ENCODE measurements at places on chromosomes 2 and 18.

DNA sequence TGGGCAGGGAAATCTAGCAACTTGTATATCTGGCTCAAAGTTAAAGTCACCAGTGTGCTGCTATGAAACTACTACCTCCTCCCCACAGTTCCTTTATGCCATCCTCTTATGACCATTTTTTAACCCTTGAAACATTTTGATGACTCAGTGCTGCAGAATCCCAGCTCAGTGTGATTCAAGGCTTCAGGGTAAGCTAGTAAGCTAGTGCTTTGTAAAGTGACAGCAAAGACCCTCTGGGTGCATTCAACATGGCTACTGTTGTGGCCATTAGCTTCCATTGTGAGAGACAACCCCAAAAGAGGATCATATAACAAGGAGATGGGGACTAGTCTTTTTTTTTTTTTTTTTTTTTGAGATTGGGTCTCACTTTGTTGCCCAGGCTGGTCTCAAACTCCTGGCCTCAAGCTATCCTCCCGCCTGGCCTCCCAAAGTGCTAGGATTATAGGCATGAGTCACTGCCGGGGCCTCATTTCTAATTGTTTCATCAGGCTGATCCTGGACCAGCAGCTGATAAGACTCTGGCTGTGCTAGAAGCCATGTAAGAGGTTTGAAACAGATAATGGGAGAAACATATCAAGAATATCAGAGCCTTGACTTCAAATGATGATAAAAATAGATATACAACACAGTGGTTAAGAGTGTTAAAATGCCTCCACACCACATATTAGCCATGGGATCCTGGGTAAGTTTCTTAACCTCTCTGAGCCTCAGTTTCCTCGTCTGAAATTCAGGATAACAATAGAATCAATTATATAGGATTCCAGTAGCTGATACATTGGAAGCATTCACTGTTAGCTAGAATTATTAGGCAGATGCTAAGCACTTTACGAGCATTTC lies 65.7 kb upstream of the RTN4 start:
- peak; percentile 36 for DNase-seq

DNA sequence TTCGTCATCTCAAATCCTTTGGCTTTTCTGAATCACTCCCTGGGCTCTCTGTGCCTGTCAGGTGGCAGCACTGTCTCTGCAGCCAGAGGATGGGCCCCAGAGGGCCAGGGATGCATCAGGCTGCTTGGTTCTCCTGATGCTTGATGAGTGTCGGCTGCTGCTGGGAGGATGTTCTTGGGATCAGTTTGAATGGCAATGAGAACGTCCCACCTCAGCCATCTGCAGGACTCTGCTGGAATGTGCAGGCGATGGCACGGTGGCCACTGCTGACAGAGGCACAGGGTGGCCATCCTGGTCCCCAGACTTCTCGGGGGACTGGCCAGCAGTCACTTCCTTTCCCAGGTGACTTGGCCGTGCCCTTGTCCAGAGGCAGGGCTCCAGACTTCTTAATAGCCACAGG lies 146.0 kb downstream of the FAM210A start:
- DNase-seq: no peak

- peak; percentile 74 for DNase-seq
Observed at GRCh38 chr2:206154197-206154596, 5.0 kb downstream of the NDUFS1 start.

- peak; percentile 75 for DNase-seq
Observed at GRCh38 chr2:85017411-85018048, 46.6 kb downstream of the KCMF1 start.

- peak; percentile 72 for DNase-seq
Observed at GRCh38 chr2:189836644-189837043, 52.4 kb downstream of the PMS1 start.

GRCh38 chr2:49105506-49105905 lies 48.8 kb downstream of the FSHR start:
- DNase-seq: no peak

DNA sequence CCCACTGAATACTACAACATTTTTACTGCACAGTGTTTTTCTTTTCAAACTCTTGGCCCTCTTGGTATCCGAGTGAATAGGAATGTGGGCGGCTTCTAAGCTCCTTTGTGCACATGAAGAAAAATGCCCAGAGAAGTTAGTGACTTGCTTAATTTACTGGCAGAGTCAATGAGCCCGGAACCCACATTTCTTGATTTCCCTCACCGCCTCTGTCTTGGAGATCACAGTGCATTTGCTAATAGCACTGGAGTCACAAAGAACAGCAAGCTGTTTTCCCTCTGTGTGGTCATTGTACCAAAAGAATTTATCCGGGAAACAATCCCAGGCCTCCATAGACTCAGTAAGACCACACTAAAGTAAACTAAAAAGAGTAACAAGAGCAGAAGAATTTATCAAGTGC lies 18.9 kb downstream of the STON1 start:
- DNase-seq: no peak

GRCh38 chr2:25692143-25692542 lies 18.8 kb upstream of the DTNB start:
- no peak for DNase-seq

DNA sequence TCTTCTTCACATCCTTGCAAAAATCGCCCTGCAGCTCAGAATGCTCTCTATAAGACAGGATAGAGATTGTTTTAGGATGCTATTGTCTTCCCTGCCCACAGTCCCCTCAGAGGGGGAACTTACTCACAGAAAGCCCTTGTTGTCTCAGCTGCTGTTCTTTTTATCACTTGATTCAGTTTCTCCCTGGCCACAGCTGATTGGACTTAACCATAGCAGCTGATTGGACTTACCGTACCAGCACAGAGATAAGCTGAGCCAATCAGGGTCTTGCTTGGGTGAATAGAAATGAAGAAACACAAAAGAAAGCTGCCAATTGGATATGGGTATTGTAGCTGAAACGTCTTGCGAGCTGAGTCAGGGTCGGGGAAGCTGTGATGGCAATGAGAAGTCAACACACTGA lies 194.2 kb upstream of the MEX3C start:
- no peak for DNase-seq

- DNase-seq: peak; percentile 7
Observed at GRCh38 chr18:32450026-32450691, 20.5 kb downstream of the GAREM1 start.
